Activated CD4-positive, alpha-beta T cell treated with anti-CD3 and anti-CD28 coated beads, Interleukin-2, amount 10 ng/mL, durations not matched to agents 7 days and 5 days (primary cell): ENCODE measurements at places on chromosomes 4 and X.

DNA sequence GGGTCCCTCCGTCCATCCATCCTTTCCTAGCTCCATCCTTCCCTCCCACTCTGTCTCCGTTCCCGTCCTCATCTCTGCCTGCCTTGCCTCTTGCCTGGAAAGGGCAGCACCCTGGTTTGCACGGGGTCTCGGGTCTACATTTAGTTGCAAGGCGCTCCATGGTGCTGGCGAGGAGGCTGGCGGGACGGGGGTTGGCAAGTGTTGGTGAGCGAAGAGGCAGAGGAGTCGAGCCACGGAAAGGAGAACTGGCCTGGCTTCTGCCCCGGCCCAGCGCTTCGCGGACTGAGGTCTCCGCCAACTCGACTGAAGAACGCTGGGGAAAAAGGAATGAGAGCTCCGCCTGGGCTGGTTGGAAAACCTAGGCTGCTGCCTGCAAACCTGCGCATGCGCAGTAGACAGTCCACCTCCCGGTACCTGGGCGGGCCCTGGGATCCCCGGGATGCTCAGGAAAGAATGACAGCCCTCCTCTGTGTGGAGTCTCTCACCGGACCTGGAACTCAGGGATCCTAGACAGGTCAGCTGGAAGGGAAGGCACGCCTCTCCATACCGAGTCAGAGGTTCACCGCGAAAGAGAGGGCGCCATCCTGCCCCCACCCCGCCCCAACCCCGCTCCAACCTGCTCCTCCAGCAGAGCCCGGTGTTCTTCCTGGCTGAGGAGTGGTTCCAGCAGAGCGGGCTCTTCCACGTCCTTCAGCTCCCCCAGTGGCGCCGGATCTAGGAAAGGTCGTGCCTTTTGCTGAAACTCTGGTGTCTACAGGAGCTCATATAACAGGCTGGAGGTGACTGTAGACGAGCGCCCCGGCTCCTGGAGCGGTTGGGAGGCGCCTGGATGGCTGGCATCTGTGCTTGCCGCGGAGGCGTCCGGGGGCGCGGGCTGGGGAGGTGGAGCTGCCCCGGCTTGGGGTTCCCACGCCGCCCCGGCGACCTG lies 6.0 kb downstream of the FRG2 start:
- DNase-seq, result no peak

DNA sequence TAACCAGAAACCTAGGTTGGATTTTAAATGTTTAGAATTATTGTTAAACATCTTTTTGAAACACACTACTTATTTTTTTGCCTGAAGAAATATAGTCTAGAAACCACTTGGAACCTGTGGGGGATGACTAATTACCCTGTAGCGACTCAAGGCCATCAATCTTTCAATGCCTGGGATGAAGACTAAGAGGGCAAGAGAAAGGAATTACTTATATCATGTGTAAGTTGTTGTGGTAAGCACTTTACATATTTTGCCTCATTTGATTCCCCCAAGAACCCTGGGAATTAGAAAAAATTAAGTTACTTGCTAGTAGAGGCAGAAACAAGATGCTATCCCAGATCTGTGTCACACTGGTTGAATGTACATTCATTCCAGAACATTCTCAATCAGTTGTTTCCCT lies 170.9 kb upstream of the GRIA3 start:
- DNase-seq, result no peak

GRCh38 chr4:185685804-185686203 lies 126.2 kb downstream of the SORBS2 start:
- DNase-seq, result no peak

- no peak for DNase-seq
These were observed 65.4 kb upstream of the ENPP6 start for GRCh38 chr4:184282895-184283654.

DNA sequence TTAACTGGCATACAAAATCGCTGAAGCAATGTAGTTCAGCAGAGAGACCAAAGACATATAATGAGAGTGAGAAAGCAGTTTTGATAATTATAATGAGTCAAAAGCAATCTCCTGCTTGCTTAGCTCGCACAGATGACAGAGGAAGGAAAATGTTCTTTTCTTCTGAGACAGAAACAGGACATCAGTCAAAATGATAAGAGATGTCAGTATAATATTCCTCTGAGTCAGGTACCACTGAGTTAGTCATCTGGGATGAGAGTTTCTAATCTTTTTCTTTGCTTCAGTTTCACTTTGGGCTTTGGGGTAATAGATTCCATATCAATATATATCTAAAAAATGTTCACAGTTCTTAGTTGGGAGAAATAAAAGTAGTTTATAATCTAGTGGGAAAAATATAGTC lies 387.2 kb downstream of the PCDH7 start:
- no peak for DNase-seq

DNA sequence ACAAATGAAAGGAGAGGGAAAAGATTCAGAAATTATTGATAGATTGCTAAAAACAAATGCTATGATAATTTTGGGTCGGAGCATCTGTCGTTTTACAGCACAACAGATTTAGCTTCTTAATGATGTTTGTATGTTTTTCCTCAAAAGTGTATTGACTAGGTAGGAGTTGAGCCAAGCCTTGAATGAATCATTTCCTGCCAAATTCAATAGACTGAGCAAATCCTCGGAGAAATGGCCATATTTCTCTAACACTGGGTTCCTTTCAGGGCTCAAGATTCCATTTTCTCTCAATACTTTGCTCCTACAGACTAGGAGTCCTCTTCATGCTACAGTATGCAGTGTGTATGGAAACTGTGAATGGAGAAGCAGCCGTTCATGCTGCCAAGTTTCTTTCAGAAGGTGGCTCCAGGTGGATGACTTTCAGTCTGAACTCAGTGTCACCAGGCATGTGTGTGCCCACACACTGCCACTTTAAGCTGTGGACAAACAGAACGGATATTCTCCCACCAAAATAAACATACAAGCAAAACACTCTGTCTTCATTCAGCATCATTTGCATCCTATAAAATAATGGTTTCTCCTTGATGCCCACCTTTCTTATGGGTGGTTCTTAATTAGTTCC lies 146.0 kb downstream of the TBL1X start:
- no peak for DNase-seq

GRCh38 chrX:45758738-45759397 lies 558.2 kb upstream of the DIPK2B start:
- peak; percentile 57 for DNase-seq

GRCh38 chr4:1939664-1940509 lies 68.7 kb downstream of the NSD2 start:
- DNase-seq, result no peak

DNA sequence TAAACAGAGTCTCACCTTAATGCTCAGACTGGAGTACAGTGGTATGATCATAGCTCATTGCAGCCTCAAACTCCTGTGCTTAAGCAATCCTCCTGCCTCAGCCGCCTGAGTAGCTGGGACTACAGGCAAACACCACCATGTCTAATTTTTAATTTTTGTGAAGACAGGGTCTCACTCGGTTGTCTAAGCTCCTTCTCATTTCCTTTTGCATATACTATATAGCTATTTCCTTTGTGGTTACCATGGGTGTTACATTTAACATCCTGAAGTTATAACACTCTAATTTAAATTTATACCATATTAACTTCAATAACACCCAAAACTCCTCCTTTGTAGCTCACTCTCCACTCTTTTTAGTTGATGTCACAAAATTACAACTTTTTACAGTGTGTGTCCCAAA lies 114.3 kb downstream of the DCK start:
- DNase-seq, result no peak

- DNase-seq, result no peak
These were observed 5.5 kb upstream of the NKX1-1 start for GRCh38 chr4:1411436-1412375.

GRCh38 chr4:179196511-179196910 lies 1754.3 kb upstream of the AGA start:
- DNase-seq, result no peak

DNA sequence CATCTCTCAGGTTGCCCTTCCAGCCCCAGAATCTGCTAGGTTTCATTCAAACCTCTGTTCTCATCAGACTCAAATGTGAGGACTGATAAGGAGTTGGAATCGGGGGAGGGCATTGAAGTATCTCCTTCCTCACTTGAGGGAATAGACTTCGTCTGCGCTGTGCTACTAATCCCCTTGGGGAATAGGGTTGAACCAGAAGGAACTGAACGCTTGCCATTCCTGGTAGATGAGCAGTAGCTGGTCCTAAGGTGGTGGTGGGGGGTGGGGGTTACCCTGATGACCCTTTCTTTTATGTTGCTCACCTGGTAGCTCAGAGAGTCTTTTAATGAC lies 692 bp upstream of the SLC9A7 start:
- DNase-seq, result no peak
